Stimulated activated CD4-positive, alpha-beta T cell treated with anti-CD3 and anti-CD28 coated beads, Interleukin-1b, Interleukin-23, amount 100 ng/mL, for 48 hours (primary cell): ENCODE measurements at places on chromosomes 5 and 9.

- no peak for DNase-seq
These were observed 50.2 kb upstream of the SLC30A5 start for GRCh38 chr5:69043655-69043996.

DNA sequence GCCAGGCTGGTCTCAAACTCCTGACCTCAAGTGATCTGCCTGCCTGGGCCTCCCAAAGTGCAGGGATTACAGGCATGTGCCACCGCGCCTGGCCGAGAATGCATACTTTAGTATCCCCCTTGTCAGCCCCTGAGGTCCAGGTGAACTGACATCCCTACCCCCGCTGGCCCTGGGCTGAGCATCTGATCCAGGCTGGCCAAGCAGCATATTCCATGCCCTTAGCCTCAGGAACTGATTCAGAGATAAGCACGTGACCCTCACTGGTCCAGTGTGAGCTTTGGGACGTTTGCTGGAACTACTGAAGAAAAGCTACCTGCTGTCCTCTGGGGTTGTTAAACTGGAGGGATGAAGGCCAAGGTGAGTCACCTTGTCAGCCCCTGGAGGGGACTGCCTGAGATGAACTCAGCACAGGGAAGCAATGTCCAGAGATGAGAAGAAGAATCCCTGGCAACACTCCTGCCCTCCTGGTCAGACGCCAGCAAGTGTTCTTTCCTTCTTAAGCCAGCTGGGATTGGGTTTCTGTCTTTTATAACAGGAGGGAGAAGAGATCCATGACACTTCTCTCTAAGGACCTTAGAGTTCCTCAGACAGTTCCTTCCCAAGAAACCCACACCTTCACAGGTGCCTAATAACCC lies 59.1 kb upstream of the FBXW11 start:
- DNase-seq: no peak

DNA sequence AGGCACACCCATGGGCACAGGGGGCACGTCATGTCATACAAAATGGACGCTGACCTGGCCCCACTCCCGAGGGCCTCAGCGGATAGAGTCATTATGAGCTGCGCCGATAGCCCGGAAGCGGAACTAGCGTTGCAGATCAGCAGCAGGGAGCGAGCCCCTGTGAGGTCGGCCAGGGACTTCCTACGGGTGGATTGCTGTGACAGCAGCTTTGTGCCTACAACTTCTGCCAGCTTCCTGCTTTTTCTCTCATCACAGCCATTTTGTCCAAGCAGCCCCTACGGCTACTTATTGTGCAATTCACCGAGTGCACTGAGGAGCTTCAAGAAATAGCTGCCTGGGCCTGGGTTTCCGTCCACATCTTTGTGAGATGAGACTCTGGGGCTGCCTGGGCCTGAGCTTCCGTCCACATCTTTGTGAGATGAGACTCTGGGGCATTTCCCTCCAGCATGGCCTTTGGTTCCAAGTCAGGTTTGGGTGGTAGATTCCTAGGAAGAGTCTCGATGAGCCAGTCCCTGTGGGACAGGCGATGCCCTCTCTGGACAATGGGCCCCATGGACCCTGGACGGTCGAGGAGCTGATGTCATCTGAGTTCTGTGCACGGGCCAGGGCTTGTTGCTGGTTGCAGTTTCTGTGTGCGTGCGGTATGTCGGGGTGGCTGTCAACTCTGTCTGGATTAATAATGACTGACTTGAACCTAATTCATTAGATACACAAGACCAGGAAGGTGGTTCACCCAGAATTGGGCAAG lies 67.0 kb upstream of the GNE start:
- no peak for DNase-seq

DNA sequence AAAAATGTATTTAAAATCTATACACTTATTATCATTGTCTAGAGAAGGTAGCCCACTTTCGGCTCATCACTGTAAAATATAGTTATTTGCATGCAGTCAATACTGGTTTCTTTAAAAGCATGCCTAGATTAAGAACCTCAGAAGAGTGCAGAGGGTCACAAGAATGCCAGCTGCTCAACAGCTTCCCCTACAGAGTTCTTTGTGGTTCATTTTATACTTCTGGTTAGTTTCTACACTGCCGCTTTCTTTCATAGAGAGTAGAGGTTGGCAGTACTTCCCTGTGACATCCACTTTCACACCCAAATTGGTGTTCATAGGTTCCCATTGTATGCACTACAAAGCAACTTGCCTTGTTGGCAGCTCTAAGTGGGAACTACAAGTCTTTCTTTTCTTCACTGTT lies 137.3 kb downstream of the KIAA0825 start:
- DNase-seq: no peak

GRCh38 chr9:116005205-116005604 lies 148.4 kb upstream of the PAPPA start:
- DNase-seq: no peak

- no peak for DNase-seq
These were observed 65.9 kb upstream of the RAPGEF1 start for GRCh38 chr9:131805803-131806202.

GRCh38 chr9:5510360-5510931 lies at the start of gene PDCD1LG2:
TSS of gene PDCD1LG2 (plus strand) at chr9:5510531. CDS start at chr9:5522547, 12,016 bp downstream.
- DNase-seq: peak; percentile 69

DNA sequence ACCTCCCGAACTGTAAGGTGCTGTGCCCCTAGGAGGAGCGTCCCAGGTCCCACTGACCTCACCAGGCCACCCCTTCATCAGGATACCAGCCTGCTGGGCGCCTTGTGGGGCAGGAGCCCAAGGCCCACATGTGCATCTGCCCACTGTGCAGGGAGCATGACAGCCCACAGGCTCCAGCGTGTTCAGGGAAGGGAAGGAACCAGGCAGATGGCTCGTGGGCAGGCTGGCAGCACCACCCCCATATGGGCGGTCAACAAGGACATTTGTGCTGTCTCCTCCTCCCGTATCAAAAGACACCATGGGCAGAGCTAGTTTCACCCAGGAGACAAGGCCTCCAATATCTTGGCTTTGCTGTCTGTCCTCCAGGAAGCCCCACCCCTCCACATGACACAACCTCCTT lies 85.5 kb upstream of the PPP1R26 start:
- no peak for DNase-seq

DNA sequence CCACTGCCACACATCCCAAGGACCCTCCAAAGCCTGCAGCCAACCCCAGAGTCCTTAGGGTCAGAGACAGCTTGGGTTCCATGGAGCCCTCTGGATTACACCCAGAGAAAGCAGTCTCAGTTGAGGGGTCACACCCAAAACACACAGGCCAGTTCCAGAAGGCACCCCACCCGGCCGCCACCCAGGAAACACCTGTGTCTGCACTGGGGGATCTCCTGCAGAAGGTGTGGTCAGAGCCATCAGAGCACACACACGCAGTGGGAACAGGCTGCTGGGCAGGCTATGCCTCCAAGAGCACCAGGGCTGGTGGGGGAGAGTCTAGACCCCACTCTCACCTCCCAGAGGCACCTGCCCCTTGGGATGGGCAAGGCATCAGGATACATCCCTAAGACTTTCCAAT lies 27.3 kb downstream of the NIPAL4 start:
- no peak for DNase-seq

- DNase-seq: peak; percentile 64
These were observed 62.5 kb downstream of the CYFIP2 start for GRCh38 chr5:157328277-157328912.

DNA sequence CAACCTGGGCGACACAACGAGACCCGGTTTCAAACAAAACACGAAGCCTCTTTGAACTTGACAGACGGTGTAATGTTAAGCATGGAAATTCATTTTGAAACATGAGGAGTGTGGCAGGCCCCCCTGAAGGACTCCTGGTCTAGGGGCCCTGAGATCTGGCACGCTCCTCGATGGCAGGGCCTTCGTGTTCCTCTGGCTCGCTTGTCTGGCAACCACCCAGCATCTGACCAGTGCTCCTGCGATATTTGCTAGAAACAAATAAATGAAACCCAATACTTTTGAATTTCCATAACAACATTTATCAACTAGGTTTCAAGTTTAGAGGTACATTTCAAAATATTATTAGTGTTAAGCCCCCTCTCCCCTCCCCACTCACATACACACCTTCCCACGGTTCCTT lies 193.0 kb downstream of the ERCC6L2 start:
- DNase-seq: no peak

DNA sequence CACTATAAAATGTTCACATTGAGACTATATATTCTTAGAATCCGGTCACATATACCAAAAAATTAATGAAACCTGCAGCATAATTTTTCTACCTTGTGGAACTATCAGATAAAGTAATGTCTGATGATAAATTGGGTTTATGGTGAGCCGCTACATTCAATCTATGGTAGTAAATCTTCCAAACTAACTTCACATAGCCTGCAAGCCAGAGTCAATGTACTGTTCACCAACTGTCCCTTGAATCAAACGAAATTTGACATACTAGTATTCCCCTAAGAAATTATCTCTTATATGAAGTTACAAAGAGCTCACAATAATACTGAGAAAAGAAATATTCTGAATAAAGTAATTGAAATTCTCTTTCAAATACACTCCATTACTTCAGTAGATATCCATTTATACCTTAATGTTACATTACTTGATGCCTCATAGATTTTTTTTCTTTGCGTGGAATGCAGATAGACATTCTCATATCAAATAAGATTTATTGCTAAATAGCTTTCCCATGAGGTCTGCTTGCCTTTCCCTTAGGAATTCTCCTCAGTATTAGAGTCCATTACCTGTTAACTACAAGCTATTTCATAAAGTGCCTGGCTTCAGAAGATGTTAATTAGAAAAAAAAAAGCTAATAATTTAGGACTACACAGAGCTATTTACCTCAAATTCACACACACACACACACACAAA lies 169.5 kb downstream of the PTPRD start:
- DNase-seq: no peak

DNA sequence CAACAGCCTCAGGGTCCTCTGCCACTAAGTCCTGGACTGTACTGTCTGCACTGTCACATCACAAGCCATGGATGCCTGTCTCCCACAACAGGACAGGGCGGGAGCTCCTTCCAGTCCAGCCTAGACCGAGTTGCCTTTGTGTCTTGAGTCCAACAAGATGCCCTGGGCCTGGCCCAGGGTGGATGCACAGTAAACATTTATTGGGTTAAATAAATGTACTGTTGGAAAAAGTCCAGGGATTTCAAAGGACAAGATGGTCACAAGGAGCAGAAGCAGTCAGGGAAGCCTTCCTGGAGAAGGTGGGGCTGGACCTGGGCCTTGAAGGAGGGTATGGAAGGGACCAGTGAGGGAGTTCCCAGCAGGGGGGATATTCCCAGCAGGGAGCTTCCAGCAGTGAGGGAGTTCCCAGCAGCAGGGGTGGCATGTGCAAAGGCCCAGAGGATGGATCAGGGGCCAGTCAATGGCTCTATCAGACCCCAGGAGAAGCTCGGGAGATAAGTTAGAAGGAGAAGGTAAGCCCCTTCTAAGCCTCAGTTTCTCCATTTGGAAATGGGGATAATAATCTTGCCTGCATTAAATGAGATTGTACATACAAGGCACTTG lies 72.7 kb upstream of the NEURL1B start:
- no peak for DNase-seq

DNA sequence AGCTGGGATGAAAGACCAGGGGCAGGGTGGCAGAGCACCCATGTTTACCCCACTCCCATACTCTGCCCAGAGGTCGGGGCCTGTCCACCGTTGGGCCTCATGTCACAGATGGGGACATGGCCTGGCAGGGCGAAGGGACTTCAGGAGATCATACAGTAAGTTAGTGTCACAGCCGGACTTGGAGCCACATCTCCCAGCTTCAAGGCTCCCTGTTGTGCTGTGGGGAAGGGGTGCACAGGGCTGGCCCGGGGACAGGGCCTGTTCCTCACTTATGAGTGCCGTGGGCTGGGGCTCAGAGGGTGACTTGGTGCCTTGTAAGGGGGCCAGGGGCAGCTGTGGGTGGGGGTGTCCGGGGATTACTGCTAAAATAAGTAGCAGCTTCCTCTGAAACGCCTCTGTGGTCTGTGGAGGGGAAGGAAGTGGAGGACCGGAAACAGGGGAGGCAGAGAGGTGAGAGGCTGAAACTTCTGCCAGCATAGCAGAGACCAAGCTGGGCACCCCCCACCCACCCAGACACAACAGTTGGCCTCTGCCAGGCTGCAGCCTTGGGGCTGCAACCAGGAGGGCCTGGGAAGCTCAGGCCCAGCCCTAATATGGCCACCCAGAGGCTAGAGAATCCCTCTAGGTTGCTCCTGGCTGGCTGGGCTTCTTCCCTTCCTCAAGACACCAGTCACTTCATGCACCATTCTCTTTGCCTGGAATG lies 41.1 kb upstream of the NEK6 start:
- peak; percentile 68 for DNase-seq

GRCh38 chr5:56346741-56347535 lies 113.8 kb upstream of the ANKRD55 start:
- no peak for DNase-seq

GRCh38 chr5:143886651-143887638 lies 75.0 kb downstream of the HMHB1 start:
- no peak for DNase-seq

DNA sequence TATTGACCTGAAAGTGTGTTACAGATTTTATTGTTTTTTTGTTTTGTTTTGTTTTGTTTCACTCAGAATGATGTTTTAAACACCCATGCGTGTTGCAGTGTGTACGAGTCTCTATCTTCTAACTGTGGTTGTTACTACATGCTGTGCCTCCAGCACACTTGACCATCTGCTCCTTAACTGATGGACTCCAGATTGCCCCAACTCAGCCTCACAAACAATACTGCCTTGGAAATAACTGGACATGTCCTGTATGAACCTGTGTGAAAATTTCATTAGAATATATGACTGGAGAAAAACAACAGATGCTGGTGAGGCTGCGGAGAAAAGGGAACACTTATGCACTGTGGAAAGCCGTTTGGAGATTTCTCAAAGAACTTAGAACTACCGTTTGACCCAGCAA lies 68.7 kb upstream of the HAND1 start:
- DNase-seq: no peak

DNA sequence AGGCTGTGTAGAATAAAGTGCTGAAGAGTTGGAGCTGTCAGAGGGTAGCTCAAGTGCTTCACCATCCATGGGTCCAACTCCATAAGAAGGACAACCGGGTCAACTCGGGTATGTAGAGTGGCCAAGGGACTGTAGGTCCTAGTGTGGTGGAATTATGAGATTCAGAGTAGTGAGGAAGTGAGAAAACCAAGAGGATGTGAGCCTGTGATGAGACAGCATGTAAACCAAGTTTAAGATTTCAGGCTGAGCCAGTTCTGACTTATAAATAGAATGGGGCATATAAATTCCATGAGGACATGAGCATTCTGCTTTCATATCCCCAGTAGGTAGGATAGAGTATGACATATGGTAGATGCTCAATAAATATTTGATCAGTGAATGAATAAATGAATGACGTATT lies 96.3 kb downstream of the CFAP95 start:
- no peak for DNase-seq

DNA sequence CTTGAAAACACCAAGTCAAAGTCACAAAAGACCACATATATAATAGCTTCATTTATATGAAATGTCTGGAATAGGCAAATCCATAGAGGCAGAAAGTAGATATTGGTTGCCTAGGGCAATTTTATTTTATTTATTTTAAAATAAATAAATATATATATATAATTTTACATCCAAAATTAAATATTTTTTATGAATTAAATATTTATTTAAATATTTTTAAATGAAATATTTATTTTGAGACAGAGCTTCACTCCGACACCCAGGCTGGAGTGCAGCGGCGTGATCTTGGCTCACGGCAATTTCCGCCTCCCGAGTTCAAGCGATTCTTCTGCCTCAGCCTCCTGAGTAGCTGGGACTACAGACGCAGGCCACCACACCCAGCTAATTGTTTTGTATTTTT lies 58.9 kb upstream of the ATG10 start:
- DNase-seq: no peak
